ENCODE measurements at places on chromosomes 7 and 10. TPM values are rescaled to one million over a fixed set of nuclear protein-coding genes. Genes with fewer than 3 reads are reported as not detected.

- H3K4me1 ChIP-seq = no peaks in the 10 kb centered on the region
- H3K4me3 ChIP-seq = no peak overlapping the region
- H3K27ac ChIP-seq = no peak overlapping the region
- no peaks in the 10 kb centered on the region for H3K27me3 ChIP-seq
These were observed 39.0 kb downstream of the HTR5A start for GRCh38 chr7:155109121-155109520.

DNA sequence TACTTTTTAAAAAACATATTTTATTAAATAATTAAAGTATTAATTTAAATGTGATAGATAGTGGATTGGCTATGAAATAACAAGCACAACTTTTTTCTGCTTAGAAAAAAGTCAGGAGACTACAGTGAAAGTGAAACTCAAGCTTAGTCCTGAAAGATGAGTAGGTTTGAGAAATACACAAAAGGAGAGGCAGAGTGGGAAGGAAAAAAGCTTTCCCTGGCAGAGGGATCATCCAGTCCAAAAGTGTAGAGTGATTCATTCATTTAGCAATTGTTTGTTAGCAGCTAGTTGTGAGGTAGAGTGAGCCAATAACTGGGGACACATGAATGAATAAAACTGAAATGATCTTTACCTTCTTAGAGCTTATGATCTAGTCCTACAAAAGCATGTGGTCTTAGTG lies 93.5 kb downstream of the FOXP2 start:
- no peak for DNase-seq
- no peaks in the 10 kb centered on the region for H3K36me3 ChIP-seq
- H3K27ac ChIP-seq = no peak overlapping the region
- no peaks in the 10 kb centered on the region for H3K4me1 ChIP-seq

DNA sequence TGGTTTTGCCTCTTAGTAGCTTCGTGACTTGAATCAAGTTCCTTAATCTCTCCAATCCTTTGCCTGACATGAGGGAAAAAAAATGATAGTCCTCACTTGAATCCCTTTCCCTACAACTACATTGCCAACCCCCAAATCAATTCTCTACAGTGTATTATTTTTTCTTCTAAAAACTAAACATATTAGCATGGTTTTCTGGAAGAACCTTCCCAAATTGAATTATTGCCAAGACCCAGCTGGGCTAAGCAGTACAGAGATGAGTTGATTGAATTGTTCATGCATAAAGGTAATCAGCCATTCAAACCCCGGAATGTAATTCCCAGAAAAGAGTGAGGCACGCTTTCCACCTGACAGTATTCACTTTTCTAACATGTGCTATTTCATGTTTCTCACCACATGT lies 155.6 kb upstream of the AGR3 start:
- no peaks in the 10 kb centered on the region for H3K36me3 ChIP-seq
- no peak overlapping the region for H3K4me3 ChIP-seq
- DNase-seq = no peak

GRCh38 chr10:43160046-43160920 lies 22.0 kb downstream of the CSGALNACT2 start:
- no peaks in the 10 kb centered on the region for H3K36me3 ChIP-seq
- peaks cover 5% of the 10 kb centered on the region for H3K4me1 ChIP-seq
- DNase-seq = no peak
- H3K27me3 ChIP-seq = no peaks in the 10 kb centered on the region
- H3K4me3 ChIP-seq = no peak overlapping the region

DNA sequence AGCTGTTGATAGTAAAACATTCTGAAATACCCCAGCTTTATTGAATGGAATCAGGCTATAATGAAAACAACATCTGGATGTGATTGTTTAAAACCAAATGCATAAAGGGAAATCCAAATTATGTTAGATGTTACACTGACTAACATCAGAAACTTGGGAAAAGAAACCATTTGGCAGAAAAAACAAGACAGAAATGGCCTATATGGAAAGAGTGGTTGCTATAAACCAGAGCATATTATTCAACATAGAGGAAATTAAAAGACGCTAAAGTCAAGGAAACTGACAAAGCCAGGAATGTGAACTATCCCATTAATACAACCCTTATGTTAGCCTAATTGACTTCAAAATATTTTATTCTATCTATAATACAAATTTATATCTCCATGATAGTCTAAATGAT lies 53.0 kb upstream of the CABCOCO1 start:
- H3K27ac ChIP-seq = no peak overlapping the region
- no peaks in the 10 kb centered on the region for H3K36me3 ChIP-seq
- no peak overlapping the region for H3K4me3 ChIP-seq
- no peaks in the 10 kb centered on the region for H3K27me3 ChIP-seq

GRCh38 chr7:140551355-140552239 lies 72.3 kb upstream of the MKRN1 start:
- no peaks in the 10 kb centered on the region for H3K4me1 ChIP-seq
- no peaks in the 10 kb centered on the region for H3K27me3 ChIP-seq
- H3K27ac ChIP-seq = no peak overlapping the region
- H3K36me3 ChIP-seq = no peaks in the 10 kb centered on the region
- DNase-seq = no peak
- H3K4me3 ChIP-seq = no peak overlapping the region

DNA sequence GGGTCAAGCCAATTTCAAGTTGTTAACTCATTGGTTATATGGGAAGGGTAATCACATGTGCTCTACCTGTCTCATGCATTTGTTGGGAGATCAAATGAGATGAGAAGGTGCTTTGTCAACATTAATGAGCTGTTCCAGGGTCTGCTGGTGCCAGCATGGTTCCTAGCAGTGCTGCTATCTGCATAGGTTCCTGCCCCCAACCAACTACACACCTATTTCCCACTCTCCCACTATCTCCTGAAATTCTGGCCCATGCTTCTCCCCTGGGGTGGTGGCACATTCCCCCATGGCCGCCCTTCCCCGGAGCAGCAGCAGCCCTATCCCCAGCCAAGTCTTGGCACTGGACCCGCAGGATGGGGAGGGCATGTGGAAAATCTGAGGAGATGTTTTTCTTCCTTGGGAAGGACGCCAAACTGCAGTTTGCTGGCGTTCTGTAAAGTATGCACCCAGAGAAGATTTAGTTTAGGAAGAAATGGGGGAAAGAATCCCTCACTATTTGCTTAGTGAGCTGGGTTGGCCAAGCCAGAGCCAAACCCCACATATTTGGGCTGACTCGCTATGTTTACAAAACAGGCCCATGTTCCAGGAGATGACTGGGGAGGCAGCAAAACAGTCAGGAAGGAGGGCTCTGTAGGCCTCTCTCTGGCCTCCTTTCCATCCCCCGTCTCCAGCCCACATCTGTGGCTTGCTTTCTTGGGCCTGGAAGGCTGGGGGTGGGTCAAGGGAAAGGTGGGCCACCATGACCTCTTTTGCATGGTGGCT lies 42.5 kb downstream of the PPP1R3C start:
- H3K27ac ChIP-seq = no peak overlapping the region
- no peaks in the 10 kb centered on the region for H3K27me3 ChIP-seq

GRCh38 chr7:151838861-151839381 lies 38.0 kb downstream of the PRKAG2 start:
- no peaks in the 10 kb centered on the region for H3K36me3 ChIP-seq
- no peak overlapping the region for H3K4me3 ChIP-seq
- H3K27me3 ChIP-seq = no peaks in the 10 kb centered on the region
- no peak for DNase-seq
- no peak overlapping the region for H3K27ac ChIP-seq

DNA sequence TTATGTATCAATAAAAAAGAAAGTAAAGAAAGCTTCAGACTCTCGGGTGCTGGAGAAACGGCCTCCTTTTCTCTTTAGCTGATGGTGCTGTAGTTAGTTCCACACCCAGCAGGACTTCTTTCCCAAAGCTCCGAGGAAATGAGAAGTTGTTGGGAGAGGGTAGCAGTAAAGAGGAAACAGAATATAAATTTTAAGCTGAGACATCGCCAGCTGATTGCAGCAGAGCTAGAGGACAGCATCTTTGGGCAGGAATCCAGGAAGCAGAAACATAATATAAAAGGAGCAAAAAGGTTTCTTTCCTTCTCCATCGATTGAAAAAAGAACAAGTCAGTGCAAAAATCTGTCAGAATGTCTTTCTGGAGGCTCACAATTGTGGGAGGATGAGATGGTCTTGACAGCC lies 616.9 kb upstream of the FOXK1 start:
- H3K36me3 ChIP-seq = no peaks in the 10 kb centered on the region
- no peak for DNase-seq
- H3K27me3 ChIP-seq = no peaks in the 10 kb centered on the region
- no peak overlapping the region for H3K27ac ChIP-seq

DNA sequence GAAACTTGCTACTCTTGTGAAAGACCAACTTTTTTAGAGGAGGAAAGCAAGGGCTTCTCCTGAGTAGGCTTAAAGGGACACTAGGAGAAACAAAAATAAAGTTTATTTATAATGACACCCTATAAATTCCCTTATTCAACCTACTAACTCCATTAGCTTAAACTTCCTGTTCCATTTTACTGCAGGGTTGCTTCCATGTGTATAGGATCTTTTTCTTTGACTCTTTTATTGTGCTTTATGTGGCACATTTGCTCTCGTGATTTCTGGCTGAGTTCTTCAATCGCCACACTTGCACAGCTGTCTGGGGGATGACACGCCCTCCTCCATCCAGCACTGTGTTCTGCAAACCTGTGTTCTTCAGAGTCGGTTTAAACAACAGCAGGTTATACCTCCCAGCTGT lies 225.7 kb upstream of the NPVF start:
- no peaks in the 10 kb centered on the region for H3K4me1 ChIP-seq
- H3K27me3 ChIP-seq = no peaks in the 10 kb centered on the region
- DNase-seq = no peak
- H3K4me3 ChIP-seq = no peak overlapping the region

DNA sequence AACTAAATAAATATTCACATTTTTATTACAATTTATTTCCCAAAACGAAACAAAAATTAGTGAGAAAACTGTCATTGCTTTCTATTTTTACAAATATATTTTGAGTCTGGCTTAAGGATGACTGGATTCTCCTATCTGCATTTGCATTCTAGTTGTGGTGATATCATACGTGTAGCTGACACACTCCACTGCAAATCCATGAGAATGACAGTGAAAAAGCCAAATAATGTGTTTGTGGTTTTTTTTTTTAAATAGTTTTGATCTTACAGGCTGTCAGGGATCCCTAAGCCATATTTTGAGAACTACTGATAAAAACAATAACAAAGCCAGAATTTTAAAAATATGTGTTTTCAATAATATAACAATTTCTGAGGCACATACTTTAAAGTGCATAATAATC lies 5.8 kb upstream of the STAMBPL1 start:
- H3K27me3 ChIP-seq = no peaks in the 10 kb centered on the region
- H3K4me1 ChIP-seq = no peaks in the 10 kb centered on the region
- H3K4me3 ChIP-seq = no peak overlapping the region
- no peak for DNase-seq
- H3K36me3 ChIP-seq = no peaks in the 10 kb centered on the region

GRCh38 chr7:120877701-120878100 lies 19.8 kb upstream of the TSPAN12 start:
- H3K4me1 ChIP-seq = no peaks in the 10 kb centered on the region
- no peak overlapping the region for H3K27ac ChIP-seq
- H3K36me3 ChIP-seq = no peaks in the 10 kb centered on the region

DNA sequence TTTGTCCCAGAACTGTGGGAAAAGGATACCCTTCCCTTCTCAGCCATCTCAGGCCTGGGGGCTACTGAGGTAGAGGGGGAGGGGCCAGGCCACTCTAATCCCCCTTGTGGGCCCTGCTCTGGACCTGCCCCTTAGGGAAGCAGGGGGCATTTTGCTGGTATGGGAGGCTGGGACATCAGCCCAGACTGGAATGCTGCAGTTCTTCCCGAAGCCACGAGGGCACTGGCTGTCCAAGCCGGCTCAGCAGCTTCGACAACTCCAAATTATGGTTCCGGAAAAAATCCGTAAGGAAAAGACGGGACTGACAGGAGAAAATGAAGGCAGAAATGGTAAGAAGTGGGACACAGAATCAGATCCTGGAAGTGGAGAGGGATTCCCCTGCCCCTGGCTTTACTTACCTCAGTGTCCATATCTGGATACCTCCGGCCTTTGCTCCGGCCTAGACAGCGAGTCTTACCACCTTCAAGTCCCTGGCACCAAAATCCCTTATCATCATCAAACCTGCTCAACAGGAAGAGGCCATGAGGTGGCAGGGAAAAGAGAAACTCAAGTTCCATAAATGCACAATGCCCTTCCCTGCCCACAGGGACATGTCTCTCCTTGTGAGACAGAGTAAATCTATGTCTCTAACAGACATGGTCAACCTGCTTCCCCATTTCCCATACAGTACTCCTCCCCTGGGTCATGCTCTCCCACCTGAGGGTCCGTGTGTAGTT lies 9.0 kb downstream of the NDST2 start:
- DNase-seq = no peak
- H3K27ac ChIP-seq = no peak overlapping the region
- H3K4me3 ChIP-seq = no peak overlapping the region
- no peaks in the 10 kb centered on the region for H3K4me1 ChIP-seq

DNA sequence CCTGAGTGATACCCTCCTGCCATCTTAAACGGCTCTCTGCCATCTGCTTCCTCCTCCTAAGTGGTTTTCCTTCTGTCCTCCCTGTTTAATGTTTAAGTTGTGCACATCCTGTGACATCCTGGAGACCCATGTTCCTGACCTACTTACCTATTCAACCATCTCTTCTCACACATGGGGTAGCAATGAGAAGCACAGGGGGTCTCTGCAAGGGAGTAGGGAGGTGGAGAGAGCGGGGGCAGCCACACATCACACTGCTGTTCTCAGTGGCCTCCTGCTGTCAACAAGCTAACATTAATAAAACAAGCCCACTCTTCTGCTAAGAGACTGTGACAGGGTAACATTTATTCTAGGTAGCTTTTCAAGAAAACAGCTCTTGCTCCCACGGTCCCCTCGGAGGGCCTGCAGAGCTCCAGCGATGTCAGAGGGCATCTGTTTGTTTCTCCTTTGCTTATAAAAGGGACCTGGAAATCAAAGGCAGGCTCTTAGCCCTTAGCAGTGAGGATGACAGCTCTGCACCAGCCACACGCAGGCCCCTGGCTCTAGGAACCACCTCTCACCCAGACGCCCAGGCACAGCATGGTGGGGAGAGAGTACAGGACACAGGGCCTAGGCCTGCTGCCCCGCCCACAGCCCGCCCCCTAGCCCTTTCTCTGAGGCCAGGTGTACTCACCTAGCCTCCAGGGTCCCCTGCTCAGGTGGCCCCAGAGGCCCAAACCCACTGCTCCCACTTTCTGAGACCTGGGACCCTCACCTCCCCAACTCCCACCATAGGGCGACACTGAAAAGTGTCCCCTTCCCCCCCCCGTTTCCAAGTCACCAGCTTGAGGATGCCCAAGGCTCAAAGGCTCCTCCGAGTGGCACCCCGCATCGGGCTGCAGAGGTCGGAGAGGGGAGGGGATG lies 943 bp upstream of the SLC18A2 start:
- H3K27me3 ChIP-seq = no peaks in the 10 kb centered on the region
- no peaks in the 10 kb centered on the region for H3K4me1 ChIP-seq
- H3K36me3 ChIP-seq = no peaks in the 10 kb centered on the region
- DNase-seq = no peak
- H3K27ac ChIP-seq = no peak overlapping the region
- H3K4me3 ChIP-seq = no peak overlapping the region

Gene ZNF467
- 1.7 TPM for total RNA-seq

Gene GPR37
- total RNA-seq = 0.50 TPM

Gene GSDME
- 35.2 TPM for total RNA-seq

Gene NXPH1
- 3.1 TPM for total RNA-seq

Gene ANK3
- 52.3 TPM for total RNA-seq

Gene ABLIM1
- 79.3 TPM for total RNA-seq
